ENCODE measurements at places on chromosomes 2 and 18. TPM values are rescaled to one million over a fixed set of nuclear protein-coding genes. Genes with fewer than 3 reads are reported as not detected.

IL36A gene
- not detected for total RNA-seq

CAVIN2 gene
- total RNA-seq = 109 TPM

TRIP12 gene
- 180 TPM for total RNA-seq

NTSR2 gene
- total RNA-seq = not detected

YWHAQ gene
- 116 TPM for total RNA-seq

Measured in Right ventricle myocardium inferior (tissue), 1 donor.